ENCODE measurements at places on chromosomes 3 and 15.

DNA sequence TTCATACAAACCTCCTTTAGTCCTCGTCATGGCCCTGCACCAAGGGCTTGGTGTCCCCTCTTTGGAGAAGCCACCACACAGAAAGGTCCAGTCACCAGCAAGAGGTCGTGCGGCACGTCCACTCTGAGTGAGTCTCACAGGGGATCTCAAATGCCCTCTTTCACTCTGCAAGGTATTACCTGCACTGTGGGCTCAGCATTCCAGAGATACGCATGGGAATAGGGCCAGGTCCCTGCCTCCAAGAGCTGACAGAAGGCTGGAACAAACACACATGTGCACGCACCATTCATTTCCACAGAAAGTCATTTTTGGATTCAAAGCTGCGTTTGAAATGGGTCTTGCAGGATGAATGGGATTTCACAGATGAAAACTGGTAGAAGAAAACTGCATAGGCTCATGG, 50.4 kb upstream of the TJP1 start:
- no peak for DNase-seq

- DNase-seq, result no peak
Measured at GRCh38 chr3:108100906-108101660, 10.3 kb upstream of the CD47 start.

GRCh38 chr3:46946856-46947545, 29.5 kb downstream of the CCDC12 start:
- no peak for DNase-seq

DNA sequence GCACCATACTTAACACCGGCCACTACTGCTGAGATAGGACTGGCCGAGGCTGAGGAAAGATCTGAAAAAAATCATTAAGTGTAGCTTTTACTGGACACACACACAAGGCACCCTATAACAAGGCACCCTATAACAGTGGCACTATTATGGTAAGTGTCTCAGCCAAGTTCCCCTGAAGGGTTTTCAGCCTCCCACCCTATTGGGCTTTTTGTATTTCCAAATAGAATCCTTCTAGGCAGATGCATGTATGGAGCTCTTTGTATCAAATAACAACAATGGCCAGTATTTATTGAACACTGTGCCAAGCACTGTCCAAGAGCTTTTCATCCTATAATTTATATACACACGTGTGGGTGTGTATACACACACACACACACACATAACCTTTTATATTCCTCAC, 6.7 kb upstream of the DNAJA4 start:
- no peak for DNase-seq

GRCh38 chr3:193145248-193145647, 95.8 kb upstream of the PLAAT1 start:
- DNase-seq, result no peak

DNA sequence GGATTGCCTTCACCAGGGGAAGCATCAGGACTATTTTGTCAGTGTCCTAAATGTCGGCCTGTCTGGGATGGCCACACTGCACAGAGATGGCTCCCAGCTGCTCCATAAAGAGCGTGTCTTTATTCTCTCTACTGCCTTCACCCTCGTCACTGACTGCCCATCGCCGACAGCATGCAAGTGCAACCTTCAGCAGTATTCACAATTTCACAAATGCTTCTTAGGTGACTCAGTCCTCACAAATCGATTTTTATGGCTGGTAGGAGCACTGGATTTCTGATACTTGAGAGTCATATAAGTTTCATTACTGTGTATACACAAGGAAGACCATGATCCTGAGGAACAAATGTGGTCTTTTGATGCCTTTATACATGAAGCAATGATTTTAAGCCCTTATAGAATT, 1.1 kb upstream of the SSUH2 start:
- no peak for DNase-seq

DNA sequence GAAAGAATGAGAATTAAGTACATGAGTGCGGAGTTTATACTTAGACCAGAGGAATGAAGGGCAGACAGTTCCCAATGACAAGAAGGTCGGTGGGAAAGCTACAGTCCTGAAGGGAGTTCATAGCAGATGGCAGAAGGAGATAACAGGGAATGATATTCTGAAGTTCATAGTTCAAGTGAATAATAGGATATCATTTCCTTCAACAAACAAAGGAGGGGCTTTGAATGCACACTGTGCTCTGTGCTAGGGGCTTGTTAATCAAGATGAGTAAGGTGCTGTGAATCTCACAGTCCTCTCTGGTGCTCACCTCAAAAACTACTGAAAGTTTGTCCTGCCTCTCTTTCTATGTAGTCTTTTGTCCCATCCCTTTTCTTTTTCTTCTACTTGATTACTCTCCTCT, 41.9 kb downstream of the SIDT1 start:
- no peak for DNase-seq

DNA sequence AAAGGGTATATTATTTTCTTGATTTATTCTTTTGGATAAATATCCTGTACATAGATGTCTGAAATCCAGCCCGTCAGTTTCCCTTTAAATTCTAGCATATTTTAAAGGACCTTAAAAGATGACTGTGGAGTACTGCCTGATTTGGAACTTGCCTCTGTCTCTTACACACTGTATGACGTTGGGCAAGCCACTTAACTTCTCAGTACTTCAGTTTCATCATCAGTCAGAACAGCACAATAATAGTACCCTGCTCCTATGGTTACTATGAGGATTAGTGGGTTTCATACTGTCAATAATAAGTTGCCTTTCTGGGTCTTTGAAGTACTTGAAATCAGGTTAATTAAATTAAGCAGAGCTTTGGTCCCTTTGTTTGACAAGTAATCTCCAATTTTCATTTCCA, 374.3 kb downstream of the TIGIT start:
- DNase-seq, result no peak

DNA sequence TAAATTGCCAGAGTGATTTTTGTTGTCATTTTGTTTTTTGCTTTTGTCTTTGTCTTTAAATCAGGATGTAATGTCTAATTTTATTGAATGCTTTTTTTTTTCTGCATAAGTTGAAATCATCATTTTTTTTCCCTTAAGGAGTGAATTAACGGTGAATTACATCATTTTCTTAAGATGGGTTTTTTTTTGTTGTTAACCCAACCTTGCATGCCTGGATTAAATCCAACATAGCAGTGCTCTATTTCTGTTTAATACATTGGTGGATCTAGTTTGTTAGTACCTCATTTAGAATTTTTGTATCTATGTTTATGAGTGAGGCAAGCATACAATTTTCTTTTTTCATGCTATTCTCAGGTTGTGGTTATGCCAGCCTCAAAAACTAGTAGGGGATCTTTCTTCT, 186.4 kb upstream of the TMC3 start:
- no peak for DNase-seq

DNA sequence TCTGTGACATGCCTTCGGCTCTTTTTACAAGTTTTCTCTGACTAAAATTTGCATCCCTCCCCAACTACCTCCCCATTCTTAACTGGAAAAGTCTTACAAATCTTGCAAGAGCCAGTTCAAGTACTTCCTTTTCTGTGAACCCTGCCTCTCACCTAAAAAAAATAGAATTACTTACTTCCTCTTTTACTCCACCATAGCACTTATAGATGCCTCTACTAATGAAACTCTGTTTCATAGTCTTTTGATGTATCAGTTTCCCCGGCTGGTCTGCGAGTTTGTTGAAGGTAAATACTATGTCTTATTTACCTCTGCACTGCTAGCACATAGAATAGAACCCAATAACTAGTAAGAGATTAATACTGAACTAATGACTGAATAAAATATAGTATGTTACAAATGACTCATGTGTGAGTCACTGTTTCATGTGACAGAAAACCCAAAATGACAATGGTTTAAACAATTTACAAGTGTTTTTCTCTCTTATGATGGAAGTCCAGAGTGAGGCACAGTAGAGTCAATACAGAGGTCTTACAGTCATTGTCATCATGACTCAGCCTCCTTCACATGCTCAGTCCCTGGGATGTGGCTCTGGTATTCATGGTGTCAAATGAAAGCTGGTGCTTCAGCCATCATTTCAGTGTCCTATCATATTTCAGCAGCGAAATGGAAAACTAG, 393.5 kb downstream of the RSL24D1 start:
- DNase-seq, result no peak

GRCh38 chr3:194837457-194838127, 151.9 kb downstream of the FAM43A start:
- DNase-seq, result no peak

GRCh38 chr3:13812034-13812471, 67.8 kb downstream of the WNT7A start:
- no peak for DNase-seq

GRCh38 chr3:62965311-62965710, 90.1 kb upstream of the CADPS start:
- DNase-seq, result no peak

Data from AG04450 (cell line).